ENCODE measurements at places on chromosomes 4 and X.

GRCh38 chrX:101483705-101484104, 1.6 kb upstream of the ARMCX4 start:
- DNase-seq, result no peak

GRCh38 chrX:39360101-39360500, 558.8 kb downstream of the MID1IP1 start:
- no peak for DNase-seq

- no peak for DNase-seq
These were observed 53.2 kb upstream of the ABCG2 start for GRCh38 chr4:88211473-88212252.

DNA sequence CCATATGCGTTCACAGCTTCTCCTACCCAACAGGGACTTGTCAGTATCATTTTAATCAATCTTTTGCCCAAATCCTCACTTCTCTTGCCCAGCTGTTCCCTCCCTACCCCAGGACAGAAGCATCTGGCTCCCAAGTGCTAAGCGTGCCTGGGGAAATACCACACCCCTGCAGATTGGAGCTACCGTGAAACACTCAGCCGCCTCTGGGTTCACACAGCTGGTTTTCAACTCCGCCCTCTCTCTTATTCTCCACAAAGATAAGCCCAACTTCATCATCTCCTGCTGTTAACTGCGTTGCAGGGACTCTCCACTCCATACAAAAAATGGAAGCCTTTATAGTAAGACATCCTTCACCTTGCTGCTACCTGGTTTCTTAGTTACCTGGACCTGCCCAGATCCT, 147.3 kb upstream of the FTHL17 start:
- no peak for DNase-seq
